ENCODE measurements at places on chromosomes 5 and 9.

- H3K27me3 ChIP-seq: no peaks in the 10 kb centered on the region
- H3K4me3 ChIP-seq: no peak overlapping the region
- DNase-seq: peak; percentile 60
- H3K27ac ChIP-seq: no peak overlapping the region
These were observed 90.6 kb downstream of the PHF2 start for GRCh38 chr9:93667006-93667405.

GRCh38 chr9:32426278-32426939 is 42.0 kb downstream of the ACO1 start:
- no peak for DNase-seq
- no peaks in the 10 kb centered on the region for H3K4me1 ChIP-seq
- no peaks in the 10 kb centered on the region for H3K27me3 ChIP-seq
- no peak overlapping the region for H3K27ac ChIP-seq
- H3K4me3 ChIP-seq: no peak overlapping the region
- peaks cover 34% of the 10 kb centered on the region for H3K36me3 ChIP-seq

DNA sequence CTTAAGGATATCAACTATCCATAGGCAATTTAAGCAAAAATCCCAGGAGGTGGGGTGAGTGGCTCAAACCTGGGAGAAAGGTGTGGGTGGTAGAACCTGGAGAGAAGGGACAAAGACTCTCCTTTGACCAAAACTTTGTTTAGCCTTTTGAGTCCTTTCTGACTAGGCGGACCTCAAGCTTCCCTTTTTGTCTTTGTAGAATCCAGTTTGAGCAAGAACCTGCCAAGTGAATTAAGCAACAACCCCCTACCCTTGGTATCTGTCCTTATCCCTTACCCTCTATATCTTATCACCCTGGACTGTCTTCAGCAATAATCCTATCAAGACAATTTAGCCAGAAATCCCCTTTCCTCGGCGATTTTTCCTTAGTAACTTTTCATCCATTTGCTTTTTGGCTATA is 53.5 kb upstream of the SLC28A3 start:
- no peak for DNase-seq
- H3K27ac ChIP-seq: no peak overlapping the region
- H3K4me3 ChIP-seq: no peak overlapping the region

DNA sequence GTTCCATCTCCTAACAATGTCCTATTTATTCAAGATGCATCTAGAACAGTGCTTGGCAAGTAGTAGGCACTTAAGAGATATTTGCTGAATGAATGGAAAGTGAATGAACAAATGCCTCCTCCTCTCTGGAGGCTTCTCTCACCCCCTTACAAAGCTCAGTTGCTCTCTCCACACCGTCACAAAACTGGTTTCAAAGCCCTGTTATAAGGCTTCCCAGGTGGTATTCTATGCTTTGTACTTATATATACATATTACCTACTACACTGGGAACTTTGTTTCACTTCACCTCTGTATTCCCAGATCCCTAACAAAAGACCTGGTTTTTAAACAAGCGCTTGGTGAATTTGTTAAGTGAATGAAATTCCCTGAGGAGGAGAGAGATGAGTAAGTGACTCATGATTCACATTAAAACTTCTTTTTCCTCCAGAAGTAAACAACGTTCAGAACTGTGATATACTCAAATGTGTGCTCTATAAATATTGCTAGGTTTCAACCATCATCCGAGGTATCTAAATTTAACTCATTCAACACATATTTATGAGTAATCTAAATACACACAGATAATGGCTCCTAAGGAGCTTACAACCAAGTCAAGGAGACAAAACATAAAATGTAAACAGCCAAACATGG is 36.0 kb downstream of the DENND1A start:
- no peak for DNase-seq
- H3K27me3 ChIP-seq: no peaks in the 10 kb centered on the region
- no peak overlapping the region for H3K4me3 ChIP-seq

DNA sequence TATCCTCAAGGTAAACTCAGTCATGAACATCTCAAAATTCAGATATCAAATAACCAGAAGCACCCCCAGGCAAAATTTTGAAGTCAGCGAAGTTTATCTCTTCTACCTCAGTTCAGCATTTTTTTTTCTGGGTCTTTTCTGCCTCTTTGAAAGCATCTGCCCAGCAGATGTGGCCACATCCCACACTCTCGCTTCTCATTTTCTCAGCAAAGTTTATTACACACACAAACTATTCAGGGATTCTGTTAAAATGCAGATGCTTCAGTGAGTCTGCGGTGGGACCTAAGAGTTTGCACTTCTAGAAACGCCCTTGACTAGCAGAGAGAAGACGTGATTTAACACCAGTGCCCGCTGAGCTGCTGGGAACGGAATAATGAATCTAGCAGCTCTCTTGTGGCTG is 19.3 kb downstream of the RASEF start:
- no peaks in the 10 kb centered on the region for H3K36me3 ChIP-seq
- no peak overlapping the region for H3K4me3 ChIP-seq
- H3K4me1 ChIP-seq: no peaks in the 10 kb centered on the region
- DNase-seq: no peak
- H3K27me3 ChIP-seq: no peaks in the 10 kb centered on the region
